ENCODE measurements at places on chromosomes 16 and 17.

GRCh38 chr16:12255473-12255872, 278.9 kb downstream of the SNX29 start:
- no peak for DNase-seq

DNA sequence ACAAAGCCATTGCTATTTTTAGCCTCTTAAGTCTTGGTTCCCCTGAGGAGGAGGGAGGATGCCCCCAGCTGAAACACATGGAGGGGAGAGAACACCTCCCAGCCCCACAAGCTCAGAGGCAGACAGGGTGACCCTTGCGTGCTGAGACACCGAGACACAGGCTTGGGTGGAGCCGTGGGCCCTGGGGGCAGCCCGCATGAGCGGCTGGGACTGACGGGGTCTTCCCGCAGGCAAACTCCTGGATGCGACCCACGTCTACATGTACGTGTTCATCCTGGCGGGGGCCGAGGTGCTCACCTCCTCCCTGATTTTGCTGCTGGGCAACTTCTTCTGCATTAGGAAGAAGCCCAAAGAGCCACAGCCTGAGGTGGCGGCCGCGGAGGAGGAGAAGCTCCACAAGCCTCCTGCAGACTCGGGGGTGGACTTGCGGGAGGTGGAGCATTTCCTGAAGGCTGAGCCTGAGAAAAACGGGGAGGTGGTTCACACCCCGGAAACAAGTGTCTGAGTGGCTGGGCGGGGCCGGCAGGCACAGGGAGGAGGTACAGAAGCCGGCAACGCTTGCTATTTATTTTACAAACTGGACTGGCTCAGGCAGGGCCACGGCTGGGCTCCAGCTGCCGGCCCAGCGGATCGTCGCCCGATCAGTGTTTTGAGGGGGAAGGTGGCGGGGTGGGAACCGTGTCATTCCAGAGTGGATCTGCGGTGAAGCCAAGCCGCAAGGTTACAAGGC, 9.8 kb downstream of the SLC16A3 start:
- DNase-seq: peak; percentile 88

GRCh38 chr17:10557422-10557821, 8.0 kb upstream of the MYH2 start:
- no peak for DNase-seq

DNA sequence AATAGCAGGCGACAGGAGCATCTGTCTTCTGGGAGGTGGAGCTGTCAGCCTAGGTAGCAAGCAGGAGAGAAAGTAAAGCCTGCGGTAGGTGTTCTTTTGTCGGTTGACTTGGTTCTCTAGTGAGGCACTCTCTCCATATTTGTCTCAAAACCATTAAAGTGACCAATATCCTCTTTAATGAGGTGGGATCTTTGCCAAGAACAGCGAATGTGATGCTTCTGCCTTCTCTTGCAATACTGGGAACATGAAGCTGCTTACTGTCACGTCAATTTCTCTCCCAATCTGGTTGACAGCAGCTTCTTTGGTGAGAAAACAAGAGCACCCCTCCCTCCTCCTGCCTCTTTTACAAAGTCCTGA, 176.7 kb downstream of the ABCC12 start:
- DNase-seq: no peak

- DNase-seq: no peak
Measured at GRCh38 chr16:14071576-14072271, 605 bp downstream of the MRTFB start.

DNA sequence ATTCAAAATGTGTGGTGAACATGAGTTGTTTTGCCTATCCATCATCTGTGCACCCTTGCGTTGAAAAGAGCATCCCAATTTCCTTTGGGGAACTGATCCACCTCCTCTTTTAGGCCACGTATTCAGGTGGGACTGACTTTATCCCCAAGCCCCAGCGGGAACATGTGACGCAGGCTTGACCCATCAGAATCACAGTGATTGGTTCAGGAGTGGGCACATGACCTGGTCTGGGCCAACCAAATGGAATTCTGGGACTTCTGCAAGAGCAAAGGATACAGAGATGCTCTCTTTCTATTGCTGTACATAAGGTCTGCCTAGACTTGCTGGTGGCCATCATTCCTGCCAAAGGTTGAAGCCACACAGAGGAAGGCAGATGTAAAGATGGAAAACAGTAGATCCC, 158.9 kb downstream of the IRX5 start:
- no peak for DNase-seq

GRCh38 chr17:8696426-8696825, 48.2 kb downstream of the CCDC42 start:
- DNase-seq: no peak

DNA sequence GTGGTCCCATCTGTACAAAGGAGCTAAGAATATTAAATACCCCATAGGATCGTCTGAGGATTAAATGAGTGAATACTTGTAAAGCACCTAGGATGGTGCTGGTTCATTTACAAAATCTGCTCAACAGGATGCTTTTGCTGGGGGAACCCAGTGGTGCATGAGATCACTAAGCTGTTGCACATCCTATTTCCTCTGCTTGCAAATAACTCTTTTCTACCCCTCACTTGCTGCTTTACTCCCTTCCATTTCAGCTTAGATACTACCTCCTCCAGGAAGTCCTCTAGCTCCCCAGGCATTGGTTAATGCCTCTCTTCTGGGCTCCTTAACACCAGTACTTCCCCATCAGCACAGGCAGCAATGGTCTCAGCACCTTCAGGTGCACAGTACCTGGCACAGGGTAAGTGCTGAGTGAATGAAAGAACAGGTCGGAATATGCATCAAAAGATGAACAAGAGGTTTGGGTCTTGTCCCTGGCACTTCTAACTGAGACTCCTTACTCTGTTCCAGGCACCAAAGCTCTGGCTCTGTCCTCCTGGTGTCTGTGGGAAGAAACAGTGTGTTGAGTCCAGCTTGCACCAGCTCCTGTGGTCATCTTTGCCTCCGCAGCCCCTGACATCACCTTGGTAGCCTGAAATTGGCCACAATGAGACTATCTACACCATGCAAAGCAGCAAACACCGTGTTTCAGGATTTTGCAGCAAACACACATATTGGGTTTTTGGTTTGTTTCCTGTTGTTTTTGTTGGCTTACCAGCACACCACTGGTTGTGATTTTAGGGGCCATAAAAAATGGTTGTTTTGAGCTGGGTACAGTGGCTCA, 24.1 kb upstream of the IL21R start:
- no peak for DNase-seq

Data from stimulated activated CD4-positive, alpha-beta T cell treated with anti-CD3 and anti-CD28 coated beads, Interleukin-15, amount 100 ng/mL, for 24 hours (primary cell).